ENCODE measurements at places on chromosomes 13 and 19.

DNA sequence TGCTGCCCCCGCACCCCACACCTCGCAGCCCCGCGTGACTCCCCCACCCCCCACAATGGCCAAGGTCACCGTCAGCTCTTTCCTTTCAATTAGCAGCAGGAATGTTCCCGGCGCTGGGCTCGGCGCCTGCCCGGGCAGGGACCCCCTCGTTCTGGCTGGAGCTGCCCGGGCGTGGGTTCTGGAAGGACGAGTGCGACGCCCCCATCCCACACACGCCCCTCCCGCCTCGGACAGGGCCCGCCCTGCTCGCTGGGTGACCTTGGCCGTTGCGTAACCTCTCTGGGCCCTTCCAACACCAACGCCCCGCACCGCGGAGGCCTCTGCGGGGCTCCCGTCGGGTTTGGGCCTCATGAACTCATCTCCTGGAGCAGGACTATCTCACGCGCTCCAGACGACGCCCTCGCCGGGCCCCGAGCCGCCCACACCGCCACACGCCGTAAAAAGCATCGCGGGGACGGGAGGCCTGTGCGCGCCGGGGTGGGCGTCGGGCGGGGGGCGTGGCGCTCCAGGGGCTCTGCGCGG is 10.3 kb downstream of the PALM start:
- DNase-seq: peak; percentile 26

GRCh38 chr19:2715470-2716274 is 5.5 kb downstream of the DIRAS1 start:
- no peak for DNase-seq

DNA sequence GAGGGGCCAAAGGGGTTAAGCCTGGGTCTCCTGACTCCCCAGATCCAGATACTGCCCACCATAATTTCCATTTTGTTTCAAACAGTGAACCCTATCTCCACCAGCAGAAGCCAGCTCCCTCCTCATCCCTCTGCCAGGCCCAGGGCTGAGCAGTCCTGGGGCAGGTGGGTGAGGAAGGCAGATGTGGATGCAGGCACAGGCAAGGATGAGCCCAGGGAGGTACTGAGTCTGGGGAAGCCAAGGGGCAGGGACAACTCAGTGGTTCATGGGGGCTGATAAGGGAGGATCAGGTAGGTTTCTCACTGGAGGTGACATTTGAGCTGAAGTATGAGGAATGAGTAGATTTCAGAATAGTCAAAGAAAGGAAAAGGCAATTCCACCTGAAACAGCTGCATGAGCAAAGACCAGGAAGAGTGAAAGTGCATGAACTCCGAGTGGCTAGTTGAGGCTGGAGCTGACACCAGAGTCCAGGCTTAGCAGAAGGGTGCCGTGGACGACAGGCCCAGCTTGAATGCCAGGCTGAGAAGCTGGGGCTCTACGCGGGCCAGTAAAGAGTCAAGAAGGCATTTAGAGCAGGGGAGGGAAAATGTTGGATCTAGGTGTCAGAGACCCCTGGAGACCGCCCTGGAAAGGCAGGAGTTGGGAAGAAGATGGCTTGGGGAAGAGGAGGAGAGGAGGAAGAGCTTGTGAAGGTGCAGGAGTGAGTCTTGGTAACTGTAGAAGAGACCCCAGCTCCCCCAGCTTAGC is 10.3 kb downstream of the CIC start:
- no peak for DNase-seq

GRCh38 chr13:44040818-44041100 is 161.1 kb downstream of the LACC1 start:
- peak; percentile 16 for DNase-seq

DNA sequence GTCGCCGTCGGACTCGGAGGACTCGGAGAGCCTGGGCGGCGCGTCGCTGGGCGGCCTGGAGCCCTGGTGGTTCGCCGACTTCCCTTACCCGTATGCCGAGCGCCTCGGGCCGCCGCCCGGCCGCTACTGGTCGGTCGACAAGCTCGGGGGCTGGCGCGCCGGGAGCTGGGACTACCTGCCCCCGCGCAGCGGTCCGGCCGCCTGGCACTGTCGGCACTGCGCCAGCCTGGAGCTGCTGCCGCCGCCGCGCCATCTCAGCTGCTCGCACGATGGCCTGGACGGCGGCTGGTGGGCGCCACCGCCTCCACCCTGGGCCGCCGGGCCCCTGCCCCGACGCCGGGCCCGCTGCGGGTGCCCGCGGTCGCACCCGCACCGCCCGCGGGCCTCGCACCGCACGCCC is 2.5 kb upstream of the GRWD1 start:
- DNase-seq: peak; percentile 65

DNA sequence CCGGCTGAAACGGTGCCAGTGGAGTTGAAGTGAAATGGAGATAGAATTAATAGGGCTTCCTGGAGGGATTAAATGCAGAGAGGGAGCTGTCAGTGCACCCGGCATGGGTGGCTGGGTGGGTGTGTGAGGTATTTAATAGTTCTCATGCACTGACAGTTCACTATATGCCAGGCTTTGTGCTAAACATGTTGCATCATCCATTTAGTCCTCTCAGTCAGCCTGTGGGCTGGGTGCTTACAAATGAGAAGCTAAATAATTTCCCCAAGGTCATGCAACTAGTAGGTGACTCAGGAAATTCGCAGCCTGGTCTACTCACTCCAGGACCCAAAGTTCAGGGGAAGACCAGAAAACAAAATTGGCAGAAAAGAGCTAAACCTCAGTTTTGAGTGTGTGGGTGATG is 63.5 kb upstream of the SPATA13 start:
- peak; percentile 84 for DNase-seq

- no peak for DNase-seq
Observed at GRCh38 chr19:47786566-47786965, 8.1 kb downstream of the SELENOW start.

DNA sequence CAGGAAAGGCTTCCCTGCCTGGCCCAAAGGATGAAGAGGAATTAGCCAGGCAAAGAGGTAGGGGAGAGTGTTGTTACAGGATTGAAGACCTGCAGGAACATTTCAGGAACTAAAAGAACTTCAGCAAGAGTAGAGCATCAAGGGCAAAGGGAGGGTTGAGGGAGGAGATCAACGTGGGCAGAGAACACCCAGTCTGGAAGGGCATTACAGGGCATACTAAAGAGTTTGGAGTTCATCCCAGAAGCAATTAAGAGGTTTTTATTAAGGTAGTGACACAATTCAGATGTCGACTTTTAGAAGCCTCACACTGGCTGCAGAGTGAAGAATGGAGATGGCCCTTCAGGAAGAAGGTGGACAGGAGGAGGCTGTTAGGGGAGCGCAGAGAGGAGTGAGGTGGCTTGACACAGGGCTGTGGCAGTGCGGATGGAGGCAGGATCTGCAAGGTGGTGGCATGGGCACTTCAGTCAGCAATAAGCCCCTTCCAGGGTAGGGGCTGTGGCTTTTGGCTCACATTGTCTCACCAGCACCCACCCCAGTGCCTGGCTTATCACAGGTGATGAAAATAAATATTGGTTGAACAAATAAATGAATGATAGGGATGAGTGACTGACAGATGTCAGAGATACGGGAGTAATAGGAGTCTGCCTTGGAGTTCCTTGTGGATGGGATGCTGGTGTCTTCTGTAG is 24.9 kb downstream of the TEX26 start:
- DNase-seq: no peak

DNA sequence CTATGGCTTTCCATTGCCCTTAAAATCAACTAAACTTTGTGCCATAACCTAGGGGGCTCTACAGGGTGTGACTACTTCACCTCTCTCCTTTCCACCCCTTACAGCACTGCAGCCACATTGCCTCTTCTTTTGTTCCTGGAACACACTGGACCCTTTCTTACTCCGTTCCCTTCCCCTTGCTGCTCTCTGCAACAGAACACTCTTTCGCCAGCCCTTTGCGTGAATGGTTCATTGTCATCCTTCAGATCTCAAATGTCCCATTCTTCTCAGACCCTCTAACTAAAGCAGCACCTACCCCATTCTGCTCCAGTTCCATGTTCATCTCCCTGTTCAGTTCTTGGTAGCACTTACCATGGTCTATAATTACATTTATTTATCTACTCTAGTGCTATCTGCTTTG is 208.3 kb downstream of the OXGR1 start:
- DNase-seq: no peak

GRCh38 chr13:36436811-36437210 is 4.5 kb downstream of the CCNA1 start:
- DNase-seq: peak; percentile 80

- DNase-seq: no peak
Observed at GRCh38 chr13:74869846-74870245, 612.1 kb downstream of the TBC1D4 start.

- no peak for DNase-seq
Observed at GRCh38 chr13:109584844-109585361, 201.5 kb downstream of the IRS2 start.

DNA sequence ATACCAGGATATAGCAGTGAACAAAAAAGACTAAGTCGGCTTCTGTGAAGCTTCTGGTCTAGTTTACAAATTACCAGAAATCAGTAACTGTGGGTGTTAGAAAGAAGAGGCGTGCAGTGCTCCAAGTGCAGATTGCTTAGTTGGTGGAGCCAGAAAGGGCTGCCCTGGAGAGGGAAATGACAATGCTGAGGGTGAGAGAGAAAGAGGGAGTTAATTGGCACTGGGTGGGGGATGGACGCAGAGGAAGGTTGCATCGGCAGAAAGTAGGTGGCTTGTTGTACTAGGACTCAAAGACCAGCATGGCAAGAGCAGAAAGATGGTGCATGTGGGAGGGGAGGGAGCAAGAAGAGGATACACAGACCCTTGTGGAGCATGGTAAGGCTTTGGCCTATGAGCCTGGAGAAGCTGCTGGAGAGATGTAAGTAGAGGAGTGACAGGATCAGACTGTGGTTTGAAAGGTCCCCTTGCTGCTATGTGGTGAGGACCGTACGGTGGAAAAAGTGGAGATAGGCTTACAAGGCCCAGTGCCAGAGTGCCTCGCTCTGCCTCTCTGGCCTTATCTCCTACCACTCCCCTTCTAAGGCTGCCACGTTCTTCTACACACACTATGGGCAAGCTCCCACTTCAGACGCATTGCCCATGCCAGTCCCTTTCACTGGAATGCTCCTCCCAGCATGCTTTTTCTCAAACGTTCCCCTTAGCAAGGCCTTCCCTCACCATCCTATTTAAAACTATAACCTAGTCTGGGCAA is 13.5 kb downstream of the SMG9 start:
- no peak for DNase-seq

DNA sequence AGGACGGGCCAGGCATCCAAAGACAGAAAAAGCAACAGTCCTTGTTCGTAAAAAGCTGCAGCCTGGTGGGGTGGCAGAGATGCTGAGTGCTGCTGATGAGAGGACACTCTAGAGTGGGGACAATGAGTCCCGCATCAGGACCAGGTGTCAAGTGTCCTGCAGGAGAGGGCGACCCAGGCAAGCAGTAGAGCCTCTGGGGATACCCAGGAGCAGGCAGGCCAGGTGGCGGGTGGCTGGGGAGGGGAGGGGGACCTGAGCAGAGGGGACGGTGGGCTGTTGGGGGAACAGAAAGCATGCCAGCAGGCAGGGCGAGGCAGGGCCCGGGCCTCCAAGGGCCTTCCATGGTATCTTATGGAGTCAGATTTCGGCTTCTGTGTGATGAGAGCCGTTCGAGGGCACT is 35.8 kb downstream of the GGACT start:
- no peak for DNase-seq

DNA sequence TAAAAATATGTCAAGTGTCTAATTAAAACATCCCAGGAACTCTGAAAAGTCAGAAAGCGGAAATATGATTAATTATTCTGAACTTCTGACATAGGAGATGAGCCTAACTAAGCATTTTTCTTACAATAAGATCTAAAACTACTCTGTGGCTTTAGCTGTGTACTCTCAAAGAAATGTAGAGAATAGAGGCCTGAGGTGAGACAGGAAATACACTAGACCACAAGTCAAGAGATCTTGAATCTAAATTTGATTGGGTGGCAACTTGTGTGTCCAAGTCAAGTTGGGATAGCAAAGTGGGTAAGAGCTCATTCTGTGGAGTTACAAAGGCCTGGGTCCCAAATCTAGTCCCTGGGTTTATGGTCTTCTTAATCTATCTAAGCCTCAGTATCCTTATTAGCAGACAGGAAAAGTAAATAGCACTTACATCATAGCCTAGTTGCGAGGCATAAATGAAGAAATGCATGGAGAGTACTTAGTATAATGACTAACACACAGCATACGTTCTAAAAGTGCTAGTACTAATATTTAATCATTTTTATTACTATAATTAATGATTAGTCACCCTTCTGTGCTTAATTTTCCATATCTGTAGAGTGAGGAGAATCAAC is 9.4 kb upstream of the LRRC63 start:
- DNase-seq: peak; percentile 32

DNA sequence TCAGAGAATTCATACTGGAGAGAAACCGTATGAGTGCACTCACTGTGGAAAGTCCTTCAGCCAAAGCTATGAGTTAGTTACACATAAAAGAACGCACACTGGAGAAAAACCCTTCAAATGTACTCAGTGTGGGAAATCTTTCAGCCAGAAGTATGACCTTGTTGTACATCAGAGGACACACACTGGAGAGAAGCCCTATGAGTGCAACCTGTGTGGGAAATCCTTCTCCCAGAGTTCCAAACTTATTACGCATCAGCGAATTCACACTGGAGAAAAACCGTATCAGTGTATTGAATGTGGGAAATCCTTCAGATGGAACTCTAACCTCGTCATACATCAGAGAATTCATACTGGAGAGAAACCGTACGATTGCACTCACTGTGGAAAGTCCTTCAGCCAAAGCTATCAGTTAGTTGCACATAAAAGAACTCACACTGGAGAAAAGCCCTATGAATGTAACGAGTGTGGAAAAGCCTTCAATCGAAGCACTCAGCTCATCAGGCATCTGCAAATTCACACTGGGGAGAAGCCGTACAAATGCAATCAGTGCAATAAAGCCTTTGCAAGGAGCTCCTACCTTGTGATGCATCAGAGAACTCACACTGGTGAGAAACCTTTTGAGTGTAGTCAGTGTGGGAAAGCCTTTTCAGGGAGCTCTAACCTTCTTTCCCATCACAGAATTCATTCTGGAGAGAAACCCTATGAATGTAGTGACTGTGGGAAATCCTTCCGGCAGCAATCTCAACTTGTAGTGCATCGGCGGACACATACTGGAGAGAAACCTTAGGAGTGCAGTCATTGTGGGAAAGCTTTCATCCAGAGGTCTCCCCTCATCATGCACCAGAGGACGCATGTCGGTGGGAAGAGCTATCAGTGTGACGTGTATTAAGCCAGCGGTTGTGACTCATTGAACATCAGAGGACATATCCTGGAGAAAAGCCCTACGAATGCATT is 16.5 kb upstream of the ZNF8 start:
- no peak for DNase-seq

- DNase-seq: no peak
Observed at GRCh38 chr13:43432958-43433357, 353.8 kb downstream of the ENOX1 start.
